Stimulated activated naive CD8-positive, alpha-beta T cell treated with anti-CD3 and anti-CD28 coated beads, Interleukin-15, Interleukin-2, amounts not matched to agents 100 U/mL and 50 U/mL, for 24 hours (primary cell): ENCODE measurements at places on chromosomes 12 and 14.

DNA sequence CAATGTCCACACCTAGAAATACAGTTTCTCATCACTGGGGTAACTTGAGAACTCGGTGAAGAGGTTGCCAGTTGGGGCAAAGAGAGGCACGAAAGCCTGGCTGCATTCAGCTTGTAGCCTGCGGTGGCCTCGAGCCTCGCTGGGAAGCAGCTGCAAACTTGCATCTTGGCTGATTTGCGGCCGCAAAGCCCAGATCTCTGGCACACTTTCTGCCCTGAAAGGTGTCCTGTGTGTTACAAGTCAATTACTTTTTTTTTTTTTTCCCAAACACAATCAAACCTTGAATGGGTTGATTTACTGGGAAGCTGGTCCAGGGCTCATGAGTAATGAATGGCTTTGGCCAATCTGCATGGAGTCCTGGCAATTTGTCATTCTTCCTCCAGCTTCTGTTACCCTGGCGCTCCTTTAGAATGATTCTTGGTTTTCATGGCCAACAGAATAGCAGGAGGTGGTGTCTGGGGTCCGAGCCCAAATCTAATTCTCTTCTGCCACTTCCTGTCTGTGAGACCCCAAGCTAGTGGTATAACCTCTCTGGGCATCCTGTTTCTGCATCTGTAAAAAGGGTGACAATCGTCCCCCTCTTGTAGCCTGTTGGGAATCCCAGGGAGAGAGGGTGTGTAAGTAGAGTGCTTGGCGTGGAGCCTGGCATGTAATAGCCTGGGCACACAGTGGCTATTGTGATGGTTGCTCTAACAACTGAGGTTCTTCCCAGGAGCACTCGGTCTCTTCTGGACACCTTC, 6.7 kb downstream of the BCL7A start:
- DNase-seq: no peak

DNA sequence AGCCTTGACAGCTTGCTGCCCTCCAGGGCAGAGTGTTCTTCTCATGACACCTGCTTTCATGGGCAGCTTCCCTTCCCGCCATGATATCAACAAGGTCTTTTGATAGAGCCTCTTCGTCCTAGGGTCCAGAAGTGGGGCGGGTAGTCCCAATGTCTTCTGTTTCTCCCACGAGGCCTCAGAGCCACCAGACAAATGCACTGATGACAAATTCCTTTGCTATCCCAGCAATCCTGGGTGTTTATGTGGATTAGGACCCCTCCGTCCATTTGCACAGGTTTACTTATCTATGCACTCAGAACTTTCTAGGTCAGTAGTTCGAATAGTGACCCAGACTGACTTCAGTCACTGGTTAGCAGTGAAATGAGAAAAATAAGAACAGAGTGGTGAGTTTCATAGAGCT, 52.6 kb upstream of the PRMT8 start:
- no peak for DNase-seq

DNA sequence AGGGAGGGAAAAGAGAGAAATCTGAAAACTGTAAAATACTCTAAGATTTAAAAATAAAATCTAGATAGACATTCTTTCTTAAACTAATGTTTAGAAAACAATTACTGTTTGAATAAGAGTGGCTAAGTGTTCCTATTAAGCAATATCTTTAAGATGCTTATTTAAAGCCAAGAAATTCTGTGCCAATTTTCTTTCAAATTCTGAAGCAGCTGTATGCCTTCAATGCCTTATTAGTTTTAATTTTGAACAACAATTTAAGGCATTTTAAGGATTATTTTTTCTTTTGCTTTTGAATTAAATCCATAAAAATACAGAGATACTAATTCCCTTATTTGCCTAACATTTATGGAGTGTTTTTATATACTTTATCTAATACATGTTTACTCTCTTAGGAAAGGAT, 50.3 kb upstream of the KITLG start:
- no peak for DNase-seq

DNA sequence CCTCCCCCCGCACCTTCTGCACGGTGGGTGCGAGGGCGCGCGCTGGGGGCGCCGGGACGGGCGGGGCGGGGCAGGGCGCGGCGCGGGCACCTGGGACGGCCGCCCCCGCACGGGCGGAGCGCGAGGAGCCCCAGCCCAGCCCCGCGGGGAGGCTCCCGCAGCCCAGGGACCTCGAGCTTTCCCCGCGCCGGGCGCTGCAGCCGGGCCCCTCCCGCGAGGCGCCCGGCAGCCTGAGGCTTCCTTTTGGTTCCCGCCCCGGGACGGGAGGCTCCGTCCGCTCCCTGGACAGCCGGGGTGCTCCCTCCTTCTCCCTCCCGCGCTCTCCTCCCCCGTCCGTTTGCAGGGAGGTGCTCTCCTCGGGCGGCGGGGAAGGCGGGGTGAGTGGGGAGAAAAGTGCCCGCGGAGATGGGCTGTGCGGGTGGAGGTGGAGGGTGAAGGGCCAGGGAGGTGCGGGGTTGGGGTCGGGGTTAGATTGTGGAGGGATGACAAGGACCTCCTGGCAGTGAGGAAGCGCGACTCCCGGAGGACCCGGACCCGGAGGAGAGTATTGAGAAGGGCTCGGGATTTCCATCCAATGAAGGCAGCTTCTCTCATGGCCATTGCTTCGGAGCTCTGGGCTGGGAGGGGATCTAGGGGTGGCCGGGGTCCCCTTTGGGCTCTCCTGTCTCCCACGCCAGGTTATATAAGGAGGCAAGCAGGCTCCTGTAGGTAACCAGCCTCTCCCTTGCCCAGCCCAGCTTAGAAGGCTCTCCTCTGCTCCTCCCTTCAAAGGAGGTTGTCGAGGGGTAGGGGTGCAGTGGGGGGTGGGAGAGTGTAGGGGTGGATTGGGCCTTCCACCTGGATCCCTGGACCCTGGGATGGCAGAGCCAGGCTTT, 645 bp downstream of the JDP2 start:
- DNase-seq: peak; percentile 25

DNA sequence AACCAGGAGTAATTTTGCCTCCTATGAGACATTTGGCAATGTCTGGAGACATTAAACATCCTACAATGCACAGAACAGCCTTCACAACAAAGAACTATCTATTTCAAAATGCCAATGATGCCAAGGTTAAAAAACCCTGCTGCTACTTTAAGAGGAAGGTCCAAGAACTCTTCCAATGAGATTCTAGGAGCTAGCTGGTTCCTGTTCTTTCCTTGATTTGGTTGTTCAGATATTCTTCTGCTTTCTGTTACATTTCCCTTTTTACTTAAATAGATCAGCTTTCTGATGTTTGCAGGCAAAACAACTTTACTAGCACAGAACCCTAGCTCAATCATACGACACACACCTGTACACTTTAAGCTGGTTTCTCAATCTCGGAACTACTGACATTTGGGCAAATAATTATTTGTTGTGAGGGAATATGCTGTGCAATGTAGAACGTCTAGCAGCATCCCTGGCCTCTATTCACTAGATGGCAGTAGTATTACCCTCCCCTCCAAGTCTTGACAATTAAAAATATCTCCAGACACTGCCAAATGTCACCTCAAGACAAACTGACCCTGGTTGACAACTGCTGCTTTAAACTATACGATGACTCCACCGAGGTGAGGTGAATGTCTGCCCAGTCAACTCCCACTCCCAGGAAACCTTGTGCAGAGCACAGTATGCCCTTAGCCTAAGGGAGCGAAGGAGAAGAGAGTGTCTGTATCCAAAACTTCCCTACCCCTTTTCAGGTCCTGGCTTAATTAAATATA, 4.4 kb downstream of the BLTP3B start:
- no peak for DNase-seq

- no peak for DNase-seq
Observed at GRCh38 chr12:20807192-20808080, 3.1 kb upstream of the SLCO1B3 start.
